ENCODE measurements at places on chromosomes 1 and 21.
A peak's percentile ranks its signal among the peaks of the same experiment; 100 is the strongest.

DNA sequence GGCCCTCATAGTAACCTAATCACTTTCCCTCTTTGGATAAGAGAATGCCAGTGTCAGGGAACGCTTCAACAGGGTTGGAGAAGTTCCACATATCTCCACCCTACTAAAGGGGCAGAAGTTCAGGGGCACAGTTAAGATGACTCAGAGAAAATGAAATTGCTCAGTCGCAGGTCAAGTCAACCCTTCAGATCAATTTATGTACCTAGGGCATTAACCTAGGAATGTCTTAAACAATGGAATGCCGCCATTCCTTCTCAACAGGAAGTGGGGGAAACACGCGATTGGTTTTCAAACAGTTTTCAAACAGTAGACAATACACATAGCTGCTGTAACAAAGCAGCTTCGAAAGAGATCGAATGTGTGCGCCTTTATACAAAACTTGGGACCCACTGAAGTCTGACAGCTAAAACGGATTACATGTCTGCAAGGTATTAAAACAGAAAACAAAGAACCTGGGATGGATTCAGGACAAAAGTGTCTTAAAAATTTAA is 897 bp downstream of the SLC25A24 start:
- peak; percentile 53 for DNase-seq

DNA sequence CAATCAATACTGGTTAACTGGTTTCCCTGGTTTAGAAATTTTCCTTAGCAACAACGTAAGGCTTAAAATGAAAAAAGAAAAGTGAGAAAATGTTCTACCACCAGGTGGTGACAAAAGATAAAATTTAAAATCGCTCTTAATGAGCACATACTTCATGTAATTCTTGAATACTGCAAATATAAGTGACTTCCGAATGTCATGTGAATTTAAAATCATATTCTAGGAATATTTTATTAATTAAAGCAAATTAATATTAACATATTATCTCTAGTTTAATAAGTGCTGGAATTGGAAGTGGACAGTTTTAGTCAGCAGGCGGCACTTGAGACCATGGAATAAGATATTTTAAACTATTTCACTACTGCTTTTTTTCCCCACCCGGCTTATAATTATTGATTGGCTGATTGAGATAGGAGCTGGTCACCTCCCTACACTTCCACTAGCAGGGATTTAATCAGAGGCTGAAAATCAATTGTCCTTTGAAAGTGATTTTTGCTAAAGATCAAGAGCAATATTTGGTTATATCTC is 5.0 kb upstream of the ADAMTS1 start:
- DNase-seq, result peak; percentile 82

GRCh38 chr1:199073166-199073565 is 434.3 kb downstream of the PTPRC start:
- no peak for DNase-seq

DNA sequence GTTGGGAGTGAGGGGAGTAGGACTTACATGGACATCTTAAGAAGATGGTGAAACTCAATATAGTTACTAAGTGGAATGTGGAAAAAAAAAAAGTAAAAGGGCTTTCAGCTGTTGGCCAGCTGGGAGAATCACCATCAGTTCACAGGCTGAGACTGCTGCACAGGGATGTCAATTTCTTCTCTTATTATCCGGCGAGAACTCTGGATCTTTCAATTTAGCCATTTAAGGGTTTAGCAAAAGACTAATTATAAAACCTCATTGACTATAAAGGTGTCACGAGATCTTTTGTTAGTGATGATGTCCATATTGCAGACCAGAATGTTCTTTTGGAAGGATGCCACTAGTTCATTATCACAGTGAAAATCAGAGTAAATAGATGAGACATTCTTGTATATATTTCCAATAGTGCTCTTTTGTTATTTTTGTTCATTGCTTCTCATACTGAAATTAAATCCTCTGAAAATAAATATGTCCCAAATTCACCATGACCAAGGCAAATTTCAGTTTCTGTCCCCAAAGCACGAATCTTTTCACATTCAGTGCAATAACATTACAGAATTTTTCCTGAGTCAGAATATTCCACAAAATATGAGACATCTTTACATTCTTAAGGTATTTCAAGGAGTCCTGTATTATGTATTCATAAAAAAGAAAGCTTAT is 266.1 kb downstream of the DNM3 start:
- DNase-seq, result peak; percentile 91

- DNase-seq, result no peak
Measured at GRCh38 chr1:167987174-167987573, 50.3 kb upstream of the MPC2 start.

DNA sequence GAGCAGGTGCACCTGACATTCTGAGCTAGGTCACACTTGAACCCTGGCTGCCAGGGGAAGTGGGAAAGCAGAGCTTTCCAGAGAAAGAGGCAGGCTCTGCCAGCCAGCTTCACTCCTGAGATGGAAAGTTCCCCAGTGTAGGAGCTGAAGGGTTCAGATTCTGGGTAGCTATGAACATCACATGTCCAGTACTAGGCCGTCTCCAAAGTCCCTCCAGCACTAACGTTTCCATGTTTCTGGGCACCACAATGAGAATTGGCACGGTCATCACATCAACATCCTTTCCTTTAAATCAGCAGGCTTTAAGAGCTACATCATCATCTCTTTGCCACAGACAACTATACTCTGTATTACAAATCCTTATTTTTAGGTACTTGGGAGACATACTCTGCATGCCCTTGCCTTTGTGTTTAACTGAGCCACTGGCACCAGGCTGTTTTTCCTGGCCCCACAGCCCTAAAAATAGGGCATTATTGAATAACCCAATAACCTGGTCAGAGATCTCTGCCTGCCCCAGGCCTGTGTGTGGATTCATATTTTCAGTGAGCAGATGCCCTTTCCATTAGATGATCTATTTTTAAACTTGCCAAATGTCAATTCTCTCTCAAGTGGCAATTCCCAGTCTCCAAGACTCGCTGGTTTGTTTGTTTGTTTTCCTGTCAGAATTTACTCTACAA is 35.4 kb upstream of the USP24 start:
- DNase-seq, result peak; percentile 29

DNA sequence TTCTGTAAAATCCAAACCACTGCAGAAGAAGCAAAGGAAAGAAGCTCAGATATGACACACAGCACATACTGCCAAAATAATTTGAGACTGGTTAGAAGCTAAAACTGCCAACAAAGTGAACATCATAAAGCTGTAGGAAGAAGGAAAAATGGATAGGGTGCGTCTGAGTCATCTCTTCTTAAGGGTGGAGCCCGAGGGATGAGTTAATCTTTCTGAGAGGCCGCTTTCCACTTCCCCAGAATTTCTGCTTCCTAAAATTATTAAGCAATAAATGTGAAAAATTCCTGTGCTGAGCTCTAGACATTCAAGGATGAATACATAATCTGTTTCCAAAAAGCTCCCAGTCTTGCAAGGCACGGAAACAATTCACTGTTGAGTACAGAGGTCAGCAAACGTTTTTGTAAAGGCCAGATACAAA is 20.1 kb downstream of the PPT1 start:
- no peak for DNase-seq

Measured in tongue (tissue), 3 donors.